C1 segment of cervical spinal cord (tissue), 14 donors: ENCODE measurements at places on chromosomes 7 and 10.

DNA sequence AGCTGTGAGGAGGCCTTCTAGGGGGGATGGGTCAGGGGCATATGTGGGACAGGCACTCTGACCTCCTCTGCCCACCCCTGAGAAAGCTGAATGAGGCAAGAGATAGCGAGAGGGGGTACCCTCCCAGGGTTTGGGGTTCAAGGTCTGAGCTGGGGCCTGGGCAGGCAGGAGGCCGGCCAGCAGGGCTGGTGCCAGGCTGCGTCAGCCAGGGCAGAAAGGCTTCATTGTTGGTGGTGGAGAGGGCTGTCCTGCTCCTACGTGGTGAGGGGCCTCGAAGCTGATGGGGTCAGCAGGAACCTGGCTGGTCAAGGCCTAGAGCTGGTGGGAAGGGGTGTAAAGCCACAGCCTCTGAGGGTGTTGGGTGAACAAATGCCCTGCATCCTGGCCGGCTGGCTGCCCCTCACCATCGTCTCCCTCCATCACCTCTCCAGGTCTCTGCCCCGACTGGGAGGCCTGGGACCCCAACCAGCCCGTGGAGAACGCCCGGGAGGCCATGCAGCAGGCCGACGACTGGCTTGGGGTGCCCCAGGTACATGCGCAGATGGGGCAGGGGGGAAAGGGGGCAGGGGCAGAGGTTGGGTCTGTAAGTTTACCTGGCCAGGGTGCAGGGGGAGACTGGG lies 6.6 kb downstream of the FLNC start:
- DNase-seq: peak; percentile 53

- no peak for DNase-seq
Measured at GRCh38 chr7:18400275-18400674, 95.3 kb upstream of the HDAC9 start.

GRCh38 chr10:123143162-123143824 lies 4.6 kb upstream of the HMX2 start:
- no peak for DNase-seq

GRCh38 chr10:72665925-72666324 lies 26.0 kb upstream of the MCU start:
- DNase-seq: no peak

- no peak for DNase-seq
Measured at GRCh38 chr10:96456296-96456840, 57.4 kb downstream of the TLL2 start.

DNA sequence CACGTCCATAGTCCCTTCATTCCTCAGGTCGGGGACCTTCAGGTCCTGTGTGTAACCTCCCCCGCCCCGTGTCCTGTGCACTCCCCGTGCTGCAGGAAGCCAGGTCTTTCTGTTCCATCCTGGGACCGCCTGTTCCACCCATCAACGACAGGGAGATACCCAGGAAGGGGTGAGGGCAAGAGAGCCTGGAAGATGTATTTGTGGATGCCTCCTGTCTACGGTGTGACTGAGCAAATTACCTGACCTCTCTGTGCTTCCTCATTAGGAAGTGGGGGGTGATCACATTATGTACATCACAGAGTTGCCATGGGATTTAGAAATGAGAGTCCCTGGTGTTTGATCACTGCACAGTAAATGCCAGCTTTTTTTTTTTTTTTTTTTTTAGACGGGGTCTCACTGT lies 46.3 kb downstream of the GRID2IP start:
- no peak for DNase-seq

- DNase-seq: no peak
Measured at GRCh38 chr10:110860576-110861241, 11.0 kb upstream of the PDCD4 start.

GRCh38 chr10:46995234-46995633 lies 84.0 kb downstream of the PTPN20 start:
- DNase-seq: no peak

DNA sequence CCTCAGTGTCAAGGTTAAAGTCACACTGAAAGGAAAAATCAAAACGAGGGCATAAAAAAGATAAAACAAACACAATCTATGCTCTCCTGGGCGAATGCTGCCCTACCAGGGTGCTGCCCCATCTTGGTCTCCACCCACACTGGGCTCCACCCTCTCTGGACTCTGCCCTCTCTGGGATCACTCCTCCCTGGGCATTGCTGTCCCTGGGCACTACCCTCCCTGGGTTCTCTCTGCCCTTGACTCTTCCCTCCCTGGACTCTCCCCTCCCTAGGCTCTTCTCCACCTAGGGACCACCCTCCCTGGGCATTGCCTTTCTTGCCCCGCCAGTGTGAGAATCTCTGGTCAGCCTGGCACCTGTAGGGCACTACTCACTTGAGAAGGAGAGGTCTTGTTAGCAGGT lies 8.6 kb downstream of the GDF2 start:
- DNase-seq: no peak

DNA sequence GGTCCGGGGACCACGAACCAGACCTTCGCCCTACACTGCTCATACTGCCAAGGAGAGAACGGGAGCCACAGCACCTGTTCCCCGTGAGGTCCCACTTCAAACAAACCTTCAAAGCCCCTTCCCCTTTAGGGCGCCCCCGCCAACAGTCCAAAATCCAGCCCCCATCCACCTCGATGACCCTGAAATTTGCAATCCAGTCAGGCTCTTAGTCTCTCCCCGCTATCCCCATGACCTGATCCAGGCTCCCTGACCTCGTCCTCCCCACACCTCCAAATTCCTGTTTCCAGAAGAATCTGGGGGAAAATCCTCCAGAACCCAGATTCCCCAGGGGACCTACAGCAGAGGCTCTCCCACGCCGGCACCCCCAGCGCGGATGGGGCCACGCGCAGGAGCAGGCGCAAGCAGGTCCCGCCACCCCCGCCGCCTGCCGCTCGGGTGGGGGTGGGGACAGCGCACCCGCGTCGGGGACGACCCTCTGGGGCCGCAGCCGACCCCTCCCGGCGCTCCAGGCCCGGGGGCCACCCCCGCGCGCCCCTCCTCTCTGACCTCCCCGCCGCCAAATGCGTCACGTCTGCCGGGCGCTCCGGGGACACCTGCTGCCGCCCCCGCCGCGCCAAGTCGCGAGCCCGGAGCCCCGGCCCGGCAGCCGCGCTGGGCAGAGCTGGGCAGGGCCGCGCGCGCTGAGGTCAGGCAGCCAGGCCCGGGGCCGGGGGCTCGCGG lies 753 bp downstream of the CAMK2B start:
- DNase-seq: no peak

DNA sequence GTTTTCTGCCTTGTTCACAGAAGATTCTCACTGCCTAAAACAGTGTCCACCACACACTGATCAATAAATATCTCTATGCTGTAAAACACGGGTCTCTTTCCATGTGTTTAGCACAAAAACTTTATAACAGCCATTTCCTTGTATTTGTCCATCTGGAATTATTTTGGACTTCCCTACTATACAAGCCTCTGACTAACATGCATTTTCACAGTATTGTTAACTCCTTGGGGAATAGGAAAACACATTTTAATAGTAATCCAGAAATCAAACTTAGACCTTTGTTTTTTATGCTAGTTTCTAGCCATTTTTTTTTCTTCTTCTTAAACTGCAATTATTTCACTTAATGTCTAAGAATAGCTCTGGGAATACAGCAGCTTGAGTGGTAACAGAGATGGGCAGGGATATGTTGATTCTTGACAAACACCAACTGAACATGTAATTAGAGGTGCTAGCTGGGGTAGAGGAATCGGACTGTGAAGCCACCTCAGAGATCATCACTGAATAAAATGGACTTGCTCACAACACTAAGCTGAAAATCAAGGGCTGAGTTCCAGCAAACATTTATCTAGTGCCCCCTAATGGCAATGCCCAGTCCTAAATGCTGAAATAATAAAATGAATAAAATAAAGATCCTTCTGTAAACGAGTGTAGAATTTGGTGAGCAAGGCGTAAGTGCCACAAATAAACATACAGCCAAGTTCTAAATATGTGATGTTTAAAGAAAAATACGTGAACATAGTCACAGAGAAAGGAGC lies 593.1 kb downstream of the SORCS1 start:
- DNase-seq: peak; percentile 4

GRCh38 chr10:65313406-65313805 lies 1612.4 kb upstream of the LRRTM3 start:
- DNase-seq: no peak

- no peak for DNase-seq
Measured at GRCh38 chr10:79244841-79245504, 102.3 kb upstream of the PPIF start.

DNA sequence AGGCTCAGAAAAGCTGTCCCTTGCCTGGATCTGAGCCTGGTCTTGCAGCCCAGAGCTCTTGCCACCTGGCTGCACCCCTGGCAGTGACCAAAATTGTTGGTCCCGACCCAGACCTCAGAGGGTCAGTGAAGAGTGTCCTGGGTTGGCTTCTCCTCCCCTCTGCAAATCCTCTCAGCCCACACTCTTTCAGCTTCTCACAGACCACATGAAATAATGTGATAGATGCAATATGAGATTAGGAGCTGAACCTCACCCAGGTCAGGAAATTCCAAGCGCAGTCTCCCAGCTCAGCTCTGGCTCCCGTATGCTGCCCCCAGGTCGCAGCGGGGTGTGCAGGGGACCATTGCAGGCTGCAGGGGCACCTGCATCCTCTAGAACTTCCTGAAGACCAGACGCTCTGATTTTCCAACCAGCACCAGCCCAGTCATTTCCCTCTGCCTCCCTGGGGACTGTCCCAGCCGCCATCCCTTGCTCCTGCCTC lies 19.6 kb upstream of the RET start:
- DNase-seq: no peak

DNA sequence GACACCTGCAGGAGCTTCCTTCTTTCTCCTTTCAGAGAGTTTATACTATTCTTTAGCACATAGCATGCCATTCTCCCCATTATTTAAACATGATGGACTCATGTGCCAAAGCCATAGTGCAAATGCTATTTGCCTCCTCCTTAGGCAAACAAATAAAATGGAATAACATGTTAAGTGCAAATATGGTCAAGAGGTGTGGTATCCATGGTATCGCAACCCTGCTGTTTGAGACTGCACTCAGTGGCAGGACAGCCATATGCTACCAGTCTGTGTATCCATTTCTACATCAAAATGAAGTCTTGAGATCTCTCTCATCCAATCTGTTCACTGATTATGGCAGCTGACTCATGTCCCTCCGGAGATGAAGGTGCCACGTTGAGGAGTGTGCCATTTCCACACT lies 22.8 kb downstream of the HEPACAM2 start:
- no peak for DNase-seq

DNA sequence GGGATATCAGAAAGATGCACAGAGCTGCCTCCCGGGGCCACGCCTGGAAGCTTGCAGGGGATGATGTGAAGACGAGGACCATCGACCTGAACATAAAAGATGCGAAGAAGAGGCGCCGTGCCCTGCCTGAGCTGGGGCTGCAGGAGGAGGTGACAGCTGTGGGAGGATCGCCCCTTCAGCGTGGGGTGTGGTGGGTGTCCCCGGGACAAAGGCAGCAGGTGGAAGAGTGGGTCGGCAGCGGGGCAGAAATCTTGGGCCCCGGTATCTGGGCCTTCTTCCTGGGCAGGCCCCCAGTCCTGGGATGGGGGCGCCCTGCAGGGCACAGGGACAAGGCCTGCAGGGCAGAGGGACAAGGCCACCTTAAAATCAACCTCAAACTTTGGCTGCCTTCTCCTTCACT lies 134.9 kb downstream of the OR13A1 start:
- DNase-seq: no peak
